ENCODE measurements at places on chromosomes 13 and 19. TPM values are rescaled to one million over a fixed set of nuclear protein-coding genes. Genes with fewer than 3 reads are reported as not detected.

GRCh38 chr13:59391696-59392095 lies 772.0 kb downstream of the DIAPH3 start:
- DNase-seq = peak; percentile 79

GRCh38 chr13:37136187-37136586 lies 30.7 kb upstream of the CSNK1A1L start:
- DNase-seq = no peak

DNA sequence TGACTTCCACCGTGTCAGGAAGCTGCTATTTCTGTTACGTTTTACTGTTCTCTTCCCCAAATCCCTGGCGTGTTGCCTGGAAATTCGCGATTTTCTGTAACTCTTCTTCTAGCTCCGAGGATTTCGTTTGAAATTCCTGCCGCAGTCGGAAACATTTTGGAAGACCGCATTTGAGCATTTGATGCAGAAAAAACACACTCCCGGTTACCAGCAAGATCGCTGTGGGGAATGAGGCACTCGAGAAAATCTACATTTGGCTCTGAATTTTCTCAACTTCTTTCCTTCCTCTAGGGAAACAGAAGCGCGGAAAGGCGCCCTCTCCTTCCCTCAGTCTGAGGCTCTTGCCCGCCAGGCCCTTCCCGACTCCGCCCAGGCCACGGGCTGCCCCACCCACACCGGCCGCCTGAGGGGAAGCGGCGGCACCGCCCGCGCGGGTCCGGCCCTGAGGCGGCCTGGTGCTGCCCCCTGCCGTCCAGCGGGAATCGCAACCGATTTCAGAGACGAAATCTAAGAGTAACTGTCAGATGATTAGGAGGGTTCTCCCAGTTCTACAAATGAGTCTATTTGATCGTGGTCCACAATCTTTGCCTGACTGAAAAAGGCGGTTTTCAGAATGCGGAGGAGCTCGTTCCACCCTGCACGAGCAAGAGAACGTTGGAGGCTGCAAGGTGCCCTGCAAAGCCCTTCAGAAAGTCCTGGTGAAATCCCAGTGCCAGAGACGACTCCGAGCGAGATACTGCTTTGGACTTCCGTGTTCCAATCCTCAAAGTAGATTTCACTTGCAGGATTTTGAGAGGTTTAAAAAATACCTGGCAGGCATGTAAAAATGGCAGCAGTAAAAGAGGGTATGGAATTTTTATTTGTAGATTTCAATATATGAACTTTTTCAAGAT lies 18.4 kb upstream of the TUBGCP3 start:
- DNase-seq = peak; percentile 92

DNA sequence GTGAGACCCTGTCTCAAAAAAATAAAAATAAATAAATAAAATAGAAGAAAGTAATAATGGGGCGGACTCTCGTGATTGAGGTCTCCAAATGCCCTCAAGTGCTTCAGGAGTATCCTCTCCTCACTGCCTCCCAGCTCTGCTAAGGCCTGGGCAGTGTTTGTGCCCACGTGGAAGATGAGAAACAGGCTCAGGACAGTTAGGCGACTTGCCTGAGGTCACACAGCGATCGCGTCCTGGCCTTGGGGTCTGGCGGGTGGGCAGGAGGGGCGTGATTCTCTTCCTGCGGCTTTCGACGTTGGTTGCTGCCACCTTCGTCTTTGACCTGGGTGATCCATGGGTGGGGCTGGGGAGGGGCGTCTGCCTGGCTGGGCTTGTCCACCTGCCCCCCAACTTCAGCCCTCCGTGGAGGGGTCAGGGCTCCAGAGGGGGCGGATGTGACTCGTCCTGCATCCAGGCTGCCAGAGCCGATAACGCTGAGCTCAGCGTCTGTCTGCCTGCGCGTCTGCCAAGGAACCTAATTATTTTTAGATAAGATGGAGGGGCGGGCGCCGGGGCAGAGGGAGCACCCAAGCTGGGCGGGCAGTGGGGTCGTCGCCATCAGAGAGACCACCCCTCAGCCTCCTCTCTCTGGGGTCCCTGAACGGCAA lies 56.9 kb downstream of the NFIC start:
- DNase-seq = no peak

DNA sequence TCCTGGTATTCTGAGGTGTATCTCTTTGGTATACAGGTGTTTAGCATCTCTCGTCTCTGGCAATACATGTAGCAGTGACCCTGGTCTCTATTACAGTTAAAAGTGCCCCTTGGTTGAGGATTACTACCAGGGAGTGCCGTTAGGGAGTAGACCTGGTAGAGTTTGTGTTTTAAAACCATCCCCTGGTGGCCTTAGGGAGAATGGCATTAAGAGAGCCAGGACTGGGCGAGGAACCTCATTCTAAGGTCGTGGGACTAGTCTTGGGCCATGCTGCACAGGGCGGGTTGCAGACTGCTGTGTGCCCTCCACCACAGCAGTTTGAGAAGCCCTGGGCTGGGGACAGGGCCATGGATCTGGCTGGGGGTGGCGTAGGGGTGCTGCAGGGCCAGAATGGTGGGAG lies 35.0 kb downstream of the B3GLCT start:
- DNase-seq = no peak

DNA sequence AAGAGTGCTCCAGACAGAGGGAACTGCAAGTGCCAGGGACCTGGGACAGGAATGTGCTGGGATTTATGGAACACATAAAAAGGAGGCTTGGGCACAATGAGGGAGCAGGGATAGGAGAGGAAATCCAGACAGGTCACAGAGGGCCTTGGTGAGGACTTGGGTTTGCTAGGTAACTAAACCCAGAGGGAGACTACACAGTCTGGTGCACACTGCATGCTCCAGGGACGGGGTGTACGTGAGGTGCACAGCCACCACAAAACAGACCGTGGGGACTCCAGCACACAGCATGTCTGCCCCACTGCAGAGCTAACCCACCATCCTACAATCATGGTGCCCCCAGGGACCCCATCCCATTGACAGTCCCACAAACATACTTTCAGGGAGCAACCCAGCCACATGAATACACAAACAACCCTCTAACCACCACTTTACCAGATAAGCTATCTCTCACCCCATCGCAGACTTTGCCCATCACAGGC lies 5.5 kb upstream of the ZFP36 start:
- DNase-seq = no peak

DNA sequence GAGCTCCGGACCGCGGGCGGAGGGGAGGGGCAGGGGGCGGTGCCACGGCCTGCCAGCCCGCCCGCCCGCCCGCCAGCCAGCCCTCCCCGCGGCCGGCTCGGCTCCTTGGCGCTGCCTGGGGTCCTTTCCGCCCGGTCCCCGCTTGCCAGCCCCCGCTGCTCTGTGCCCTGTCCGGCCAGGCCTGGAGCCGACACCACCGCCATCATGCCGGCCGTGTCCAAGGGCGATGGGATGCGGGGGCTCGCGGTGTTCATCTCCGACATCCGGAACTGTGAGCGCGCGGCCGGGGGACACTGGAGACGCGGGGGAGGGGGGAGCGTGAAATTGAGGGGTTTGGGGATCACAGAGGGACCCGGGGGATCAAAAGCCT lies at the start of gene AP2A1:
Gene AP2A1, plus strand, starts transcription at position 72 of the 370 bp plus-strand sequence. Its CDS starts 133 bp downstream, at position 205.
- no peak for DNase-seq

DNA sequence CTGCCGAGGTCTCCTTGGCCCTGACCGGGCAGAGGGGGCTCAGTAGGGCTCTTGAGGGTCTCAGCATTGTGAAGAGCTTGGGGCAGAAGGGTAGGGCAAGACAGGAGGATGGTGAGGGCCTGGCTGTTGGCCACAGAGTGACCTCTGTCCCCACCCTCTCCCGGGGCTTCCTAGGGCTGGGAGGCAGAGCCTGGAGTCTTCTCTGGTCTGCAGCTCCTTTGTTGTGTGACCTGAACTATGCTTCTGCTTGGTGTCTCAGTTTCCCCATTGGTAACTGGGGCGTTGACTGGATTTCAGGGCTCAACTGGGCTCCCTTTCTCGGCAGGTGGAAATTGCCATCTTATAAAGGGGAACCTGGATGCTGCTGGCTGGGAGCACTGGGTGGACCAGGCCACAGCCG lies 30.1 kb upstream of the PEPD start:
- no peak for DNase-seq

- DNase-seq = no peak
These were observed 128.3 kb downstream of the GGACT start for GRCh38 chr13:100460266-100460665.

DNA sequence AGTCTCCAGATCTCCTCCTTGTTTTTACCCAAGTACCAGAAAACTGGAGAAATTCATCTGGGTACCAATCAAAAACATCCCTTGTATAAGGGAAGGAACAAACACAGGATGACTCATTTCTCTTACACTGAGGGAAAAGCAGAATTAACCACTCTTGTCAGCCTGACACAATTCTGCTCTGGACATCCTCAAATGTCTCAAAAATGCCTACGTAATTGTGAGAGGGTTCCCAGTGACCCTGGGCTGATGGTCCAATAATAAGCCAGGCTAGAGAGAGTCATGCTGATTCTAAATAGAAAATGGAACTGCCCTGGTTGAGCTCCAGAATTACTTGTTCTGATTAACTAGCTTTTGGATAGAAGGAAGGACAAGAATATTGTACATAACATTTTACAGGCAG lies 14.5 kb downstream of the ZNF708 start:
- DNase-seq = no peak

DNA sequence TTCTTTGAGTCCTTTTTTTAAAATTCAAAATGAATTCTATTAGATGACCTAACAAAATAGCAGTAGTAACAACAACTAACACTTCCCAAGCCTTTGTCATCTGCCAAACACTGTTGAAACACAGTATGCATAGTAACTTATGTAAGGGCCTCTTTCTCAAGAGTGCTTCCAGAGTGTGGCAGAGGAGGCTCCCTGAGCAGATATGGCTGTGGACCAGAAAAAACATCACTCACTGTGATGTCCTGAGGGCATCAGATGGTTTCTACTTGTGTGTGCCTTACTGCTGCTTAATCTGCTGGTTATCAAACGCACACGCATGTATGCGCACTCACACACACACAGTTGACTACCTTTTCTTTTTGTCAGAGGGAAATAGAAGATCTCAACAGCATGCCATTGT lies 110.8 kb downstream of the DLEU7 start:
- no peak for DNase-seq

DNA sequence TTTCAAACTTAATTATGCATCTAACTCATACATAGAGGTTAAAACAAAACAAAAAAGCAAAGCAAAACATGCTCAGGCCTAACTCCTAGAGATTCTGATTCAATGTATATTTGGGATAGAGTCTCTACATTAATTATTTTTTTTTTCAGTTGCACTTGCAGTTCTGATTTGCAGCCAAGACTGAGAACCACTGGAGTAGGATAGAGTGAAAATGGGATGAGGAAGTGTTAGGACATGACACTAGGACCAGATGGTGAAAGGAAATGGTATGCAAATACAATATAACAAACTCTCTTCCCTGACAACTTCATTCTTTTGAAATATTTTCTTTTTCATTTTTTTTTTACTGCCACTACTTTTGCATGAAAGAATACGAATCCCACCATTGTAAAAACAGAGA lies 1.8 kb downstream of the CCDC122 start:
- DNase-seq = no peak

GRCh38 chr19:42092350-42092749 lies 16.4 kb downstream of the ZNF574 start:
- peak; percentile 76 for DNase-seq

- DNase-seq = no peak
These were observed 46.7 kb upstream of the KL start for GRCh38 chr13:32969516-32969941.

DNA sequence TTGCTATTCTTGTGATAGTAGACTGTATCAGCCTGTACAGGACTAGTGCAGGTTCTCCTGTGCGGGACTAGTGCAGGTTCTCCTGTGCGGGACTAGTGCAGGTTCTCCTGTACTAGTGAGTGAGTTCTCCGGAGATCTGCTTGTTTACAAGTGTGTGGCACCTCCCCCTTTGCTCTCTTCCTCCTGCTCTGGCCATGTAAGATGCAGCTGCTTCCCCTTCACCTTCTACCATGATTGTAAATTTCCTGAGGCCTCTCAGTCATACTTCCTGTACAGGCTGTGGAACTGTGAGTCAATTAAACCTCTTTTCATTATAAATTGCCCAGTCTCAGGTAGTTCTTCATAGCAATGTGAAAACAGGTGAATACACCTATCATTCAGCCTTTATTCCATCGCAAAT lies 289.6 kb downstream of the TEX29 start:
- no peak for DNase-seq

GRCh38 chr19:55229789-55230182 lies 1.2 kb upstream of the TMEM86B start:
- DNase-seq = no peak

DNA sequence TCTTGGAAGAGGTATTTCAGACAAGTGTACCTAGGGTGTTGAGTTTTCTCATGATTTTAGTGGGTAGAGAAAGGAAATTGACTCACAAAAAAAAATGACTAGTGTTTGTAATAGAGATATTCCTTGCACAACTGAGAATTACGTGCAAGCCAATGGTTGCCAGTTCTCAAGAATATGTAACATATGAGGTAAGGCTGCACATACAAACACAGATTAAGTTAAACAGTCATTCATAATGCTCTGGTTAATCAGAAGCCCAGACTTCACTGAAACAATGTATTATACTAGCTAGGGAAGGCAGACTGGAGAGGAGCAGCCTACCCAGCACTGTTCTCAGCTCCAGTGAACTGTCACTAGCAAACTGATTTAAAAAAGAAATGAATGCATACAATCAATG lies 418.3 kb downstream of the DIAPH3 start:
- DNase-seq = no peak

DNA sequence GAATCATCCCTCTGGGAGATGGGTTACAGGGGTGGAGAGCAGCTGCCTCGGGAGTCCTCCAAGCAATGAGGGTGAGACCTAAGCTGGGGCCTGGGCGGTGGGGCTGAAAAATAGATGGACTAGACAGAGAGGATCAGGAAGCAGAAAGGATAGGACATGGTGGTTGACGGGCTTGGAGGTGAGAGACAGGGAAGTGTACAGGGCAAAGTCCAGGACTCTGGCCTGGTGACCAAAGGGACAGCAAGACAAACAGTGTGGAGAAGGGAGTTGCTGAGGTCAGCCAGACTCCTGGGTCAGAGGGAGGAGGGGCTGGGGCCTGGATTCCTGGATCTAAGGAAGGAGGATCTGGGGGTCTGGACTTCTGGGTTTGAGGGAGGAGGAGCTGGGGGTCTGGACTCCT lies 5.5 kb downstream of the PHLDB3 start:
- DNase-seq = no peak

Gene CYSLTR2
- 2.7 TPM for total RNA-seq

Gene CD209
- not detected for total RNA-seq

Gene ZNF497
- total RNA-seq = 0.91 TPM

Gene VAV1
- total RNA-seq = 98.5 TPM

Gene ZNF121
- 53.9 TPM for total RNA-seq
